AG08395 (cell line): ENCODE measurements at places on chromosomes 5 and 9.

- peak; percentile 73 for DNase-seq
Measured at GRCh38 chr9:110192531-110193261, 15.3 kb downstream of the C9orf152 start.

DNA sequence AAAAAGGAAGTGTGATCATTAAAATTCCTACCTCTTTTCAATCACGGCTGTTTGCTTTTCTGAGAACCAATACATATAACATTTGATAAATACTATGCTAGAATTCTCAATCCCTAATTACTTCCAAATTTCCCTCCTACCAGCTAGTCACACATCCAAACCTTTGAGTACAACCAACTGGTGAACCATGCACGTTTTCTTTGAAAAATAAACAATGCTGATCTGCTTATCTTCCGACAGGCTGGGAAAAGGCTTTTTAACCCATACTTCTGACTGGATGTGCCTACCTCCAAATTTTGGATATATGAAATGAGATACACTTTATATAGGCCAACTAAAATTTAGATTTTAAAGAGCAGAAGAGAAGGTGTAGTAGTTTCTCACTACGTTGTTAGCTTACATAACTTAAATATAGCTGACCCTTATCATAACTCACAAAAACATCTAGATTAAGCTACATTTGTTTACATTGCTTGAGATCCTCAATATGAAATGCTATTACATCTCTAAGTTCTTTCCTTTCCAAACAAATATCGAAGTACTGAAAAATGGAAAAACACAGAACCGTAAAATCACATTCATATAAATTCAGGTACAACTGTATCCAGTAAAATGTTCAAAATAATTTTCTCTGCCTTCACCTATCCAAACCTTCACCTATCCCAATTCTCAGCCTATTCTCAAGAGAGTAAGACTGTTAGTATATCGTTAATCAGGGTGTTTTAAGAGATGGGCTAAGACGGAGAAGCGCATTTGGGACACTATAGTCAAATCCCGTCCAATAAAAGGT lies 2.1 kb downstream of the NR3C1 start:
- DNase-seq, result no peak

DNA sequence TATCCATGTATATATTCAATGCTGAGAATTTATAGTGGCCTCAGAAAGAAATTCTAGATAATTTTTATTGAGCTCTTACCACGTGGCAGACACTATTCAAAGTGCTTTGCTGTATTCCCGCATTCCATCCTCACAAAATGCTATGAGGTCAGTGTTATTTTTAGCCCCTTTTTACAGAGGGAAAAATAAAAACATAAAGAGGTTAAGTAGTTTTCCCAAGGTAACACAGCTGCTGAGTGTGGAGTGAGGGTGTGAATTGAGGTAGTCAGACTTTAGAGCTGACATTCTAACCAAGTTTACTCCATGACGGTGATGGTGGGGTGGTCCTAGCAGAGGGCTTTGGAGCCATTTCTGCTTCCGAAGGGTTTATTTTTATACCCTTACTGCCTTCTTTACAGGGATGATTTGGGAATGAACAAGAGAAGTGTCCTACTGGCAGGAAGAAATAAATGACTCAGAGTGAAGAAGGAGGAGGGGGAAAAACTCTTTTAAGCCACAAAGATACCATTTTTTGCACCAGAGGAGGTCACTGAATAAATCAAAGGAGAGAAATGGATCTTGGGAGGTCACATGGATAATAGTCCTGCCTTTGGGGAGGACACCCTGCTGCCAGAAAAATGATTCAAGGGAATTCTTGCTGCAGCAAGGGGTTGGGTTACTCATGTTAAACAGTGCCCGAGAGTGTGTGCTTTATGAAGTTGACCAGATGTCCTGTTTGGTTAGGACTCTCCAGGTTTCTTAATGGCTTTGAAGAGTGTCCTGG lies 76.1 kb downstream of the HMHB1 start:
- DNase-seq, result peak; percentile 79

DNA sequence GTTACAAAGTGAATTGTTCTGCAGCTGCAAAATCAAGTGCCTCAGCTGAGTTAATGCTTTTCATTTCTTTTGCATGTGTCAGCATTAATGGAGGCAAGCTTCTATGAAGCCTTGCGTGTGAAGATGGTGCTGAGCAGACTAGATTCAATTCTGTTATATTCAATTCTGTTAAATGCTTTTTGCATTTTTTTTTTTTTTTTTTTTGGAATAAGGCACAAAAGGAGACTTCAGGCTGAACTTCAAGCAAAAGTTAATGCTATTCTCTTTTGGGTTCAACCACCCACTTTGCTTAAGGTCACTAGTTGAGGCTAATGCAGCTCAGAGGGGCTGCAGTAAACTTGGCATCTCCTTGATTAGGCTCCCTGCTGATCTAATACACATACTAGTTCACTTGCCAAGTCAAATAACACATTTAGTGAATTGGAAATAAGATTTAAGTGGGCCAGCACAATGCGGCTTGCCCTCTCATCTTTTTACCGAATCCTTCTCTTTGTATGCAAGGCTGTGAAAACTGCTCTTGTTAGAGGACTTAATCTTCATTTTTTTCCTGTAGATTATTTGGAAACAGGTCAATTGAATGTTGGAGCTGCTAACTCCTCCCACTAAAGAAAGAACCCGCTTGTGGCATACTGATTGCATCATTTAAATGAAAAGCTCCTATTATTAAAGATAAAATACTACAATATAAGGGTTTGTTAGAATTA lies 1020.2 kb downstream of the NR2F1-AS1 start:
- peak; percentile 73 for DNase-seq

GRCh38 chr9:114538241-114538640 lies 33.0 kb upstream of the WHRN start:
- no peak for DNase-seq

GRCh38 chr9:21672761-21673160 lies 129.7 kb upstream of the MTAP start:
- DNase-seq, result peak; percentile 25

GRCh38 chr5:171137768-171138525 lies 171.1 kb upstream of the TLX3 start:
- no peak for DNase-seq

DNA sequence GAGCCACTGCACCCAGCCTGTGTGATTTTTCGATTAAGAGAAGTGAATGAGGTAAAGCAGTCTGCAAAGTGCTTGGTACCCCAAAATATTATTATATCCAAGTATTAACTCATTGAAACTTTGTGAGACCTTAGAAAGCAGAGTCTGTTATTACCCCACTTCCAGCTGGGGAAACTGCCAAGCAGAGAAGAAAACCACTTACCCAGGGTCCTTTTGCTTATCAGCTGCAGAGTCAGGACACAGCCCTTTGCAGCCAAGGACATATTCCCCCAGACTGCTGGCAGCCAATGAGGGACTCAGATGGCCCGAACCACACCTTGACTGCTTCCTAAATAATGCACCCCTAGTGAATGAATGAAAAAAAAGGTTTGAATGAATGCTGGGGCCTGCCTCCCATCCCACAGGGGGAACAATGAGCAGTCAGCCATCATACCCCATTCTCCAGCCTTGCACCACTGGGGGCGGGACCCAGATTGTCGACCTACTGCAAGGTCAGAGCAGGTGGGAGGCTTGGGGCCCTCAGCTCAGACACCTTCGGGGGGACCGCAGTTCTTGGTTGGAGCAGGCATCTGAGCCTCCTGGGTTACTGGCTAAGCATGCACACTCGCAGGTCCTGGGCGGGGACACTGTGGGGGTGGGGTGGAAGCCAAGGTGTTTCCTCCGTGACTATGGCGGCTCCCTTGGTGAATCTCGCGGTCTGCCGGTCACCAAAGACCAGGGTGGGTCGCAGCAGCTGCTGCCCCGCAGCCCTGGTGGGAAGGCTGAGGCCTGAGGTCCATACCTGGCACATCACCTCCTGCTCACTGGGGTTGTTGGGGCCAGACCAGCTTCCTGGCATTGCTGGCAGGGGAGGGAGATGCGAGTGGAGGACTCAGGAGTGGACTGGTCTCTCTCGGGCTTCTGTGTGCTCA lies 29.7 kb downstream of the PRRT1B start:
- no peak for DNase-seq

- DNase-seq, result no peak
Measured at GRCh38 chr5:51685419-51685818, 302.2 kb downstream of the ISL1 start.

DNA sequence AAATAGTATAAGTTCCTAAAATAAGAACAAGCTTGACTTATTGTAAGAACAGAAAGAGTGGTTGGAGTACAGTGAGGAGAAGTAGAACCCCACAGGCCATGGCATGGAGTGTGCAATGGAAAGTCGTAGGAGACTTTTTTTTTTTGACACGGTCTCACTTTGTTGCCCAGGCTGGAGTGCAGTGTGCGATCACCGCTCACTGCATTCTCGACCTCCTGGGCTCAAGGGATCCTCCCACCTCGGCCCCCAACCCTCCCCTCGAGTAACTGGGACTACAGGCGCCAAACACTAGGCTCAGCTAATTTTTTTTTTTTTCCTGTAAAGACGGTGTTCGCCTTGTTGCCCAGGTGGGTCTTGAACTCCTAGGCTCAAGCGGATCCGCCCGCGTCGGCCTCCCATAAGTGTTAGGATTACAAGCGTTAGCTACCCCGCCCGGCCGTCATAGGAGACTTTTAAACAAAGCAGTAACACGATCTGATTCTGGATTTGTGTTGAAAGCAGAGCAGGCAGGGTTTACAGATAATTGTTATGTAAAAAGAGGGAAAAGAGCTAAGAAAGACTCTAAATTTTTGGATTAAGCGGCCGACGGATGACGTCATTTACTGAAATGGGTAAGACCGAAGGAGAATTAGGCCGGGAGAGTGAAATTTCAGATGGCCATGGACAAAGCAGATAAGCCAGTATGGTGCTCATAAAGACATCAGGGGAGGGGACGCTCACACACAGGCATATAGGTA lies 752 bp downstream of the TSTD2 start:
- peak; percentile 49 for DNase-seq

- DNase-seq, result no peak
Measured at GRCh38 chr9:114532561-114533237, 27.4 kb upstream of the WHRN start.

DNA sequence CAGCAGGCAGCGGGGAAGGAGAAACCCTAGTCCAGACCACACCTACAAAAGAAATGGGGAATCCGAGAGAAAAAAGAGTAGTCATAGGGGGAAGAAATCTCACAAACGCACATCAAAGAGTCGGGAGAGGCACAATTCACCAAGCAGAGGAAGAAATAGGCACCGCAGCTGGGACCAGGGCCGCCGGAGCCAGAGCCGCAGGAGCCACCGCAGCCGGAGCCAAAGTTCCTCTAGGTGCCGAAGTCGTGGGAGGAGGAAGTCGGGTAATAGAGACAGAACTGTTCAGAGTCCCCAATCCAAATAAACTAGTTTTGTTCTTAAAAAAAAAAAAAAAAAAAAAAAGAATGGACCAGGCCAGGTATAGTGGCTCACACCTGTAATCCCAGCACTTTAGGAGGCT lies 29.3 kb downstream of the REEP5 start:
- DNase-seq, result no peak

GRCh38 chr5:77906806-77907205 lies 130.7 kb upstream of the TBCA start:
- peak; percentile 26 for DNase-seq

GRCh38 chr5:146848133-146848532 lies 30.4 kb downstream of the PPP2R2B start:
- no peak for DNase-seq

DNA sequence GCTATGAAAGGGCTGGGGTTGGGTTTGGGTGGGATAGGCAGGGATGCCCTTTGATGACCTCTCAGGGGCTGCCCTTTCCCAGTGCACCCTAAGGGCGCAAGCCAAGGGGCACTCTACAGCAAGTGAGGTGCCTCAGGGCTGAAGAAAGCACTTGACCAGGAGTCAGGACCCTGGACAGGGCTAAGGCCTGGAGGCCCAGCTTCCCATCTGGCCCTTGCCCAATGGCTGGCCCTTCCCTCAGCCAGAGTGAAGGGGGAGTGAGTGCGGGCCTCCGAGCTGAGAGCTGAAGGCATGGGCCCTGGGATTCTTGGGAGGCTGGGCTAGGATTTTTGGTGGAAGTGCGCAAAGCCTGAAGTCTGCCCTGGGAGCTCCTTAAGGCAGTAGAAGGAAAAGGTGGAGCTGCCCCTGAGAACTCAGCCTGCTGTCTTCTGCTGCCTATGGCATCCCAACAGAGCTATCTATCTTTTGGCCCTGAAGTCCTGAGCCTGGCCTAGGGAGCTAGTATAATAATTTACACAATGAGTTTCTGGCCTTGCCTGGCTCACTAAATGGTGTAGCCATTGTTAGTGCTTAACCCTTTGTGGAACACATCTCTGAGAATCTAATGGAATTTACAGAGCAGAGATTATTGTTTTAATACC lies 16.4 kb downstream of the JADE2 start:
- peak; percentile 32 for DNase-seq

- DNase-seq, result no peak
Measured at GRCh38 chr5:83922699-83923098, 202.0 kb upstream of the HAPLN1 start.

- DNase-seq, result no peak
Measured at GRCh38 chr9:85528142-85528541, 213.6 kb downstream of the AGTPBP1 start.

DNA sequence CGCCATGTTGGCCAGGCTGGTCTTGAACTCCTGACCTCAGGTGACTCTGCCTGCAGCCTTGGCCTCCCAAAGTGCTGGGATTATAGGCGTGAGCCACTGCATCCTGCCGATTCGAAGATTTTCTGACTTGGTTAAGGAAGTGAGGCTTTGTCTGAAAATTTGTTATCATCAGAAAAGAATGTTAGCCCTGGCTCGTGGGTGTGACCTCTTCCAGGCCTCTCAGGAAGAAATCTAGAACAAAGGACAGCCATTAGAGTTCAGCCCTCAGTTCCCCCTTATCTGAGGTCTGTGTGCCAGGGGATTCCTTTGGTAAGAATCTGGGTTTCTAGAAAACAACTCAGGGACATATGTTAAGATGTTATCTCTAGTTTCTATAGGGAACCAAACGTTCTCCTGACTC lies 6.2 kb downstream of the OR2S2 start:
- DNase-seq, result peak; percentile 48

DNA sequence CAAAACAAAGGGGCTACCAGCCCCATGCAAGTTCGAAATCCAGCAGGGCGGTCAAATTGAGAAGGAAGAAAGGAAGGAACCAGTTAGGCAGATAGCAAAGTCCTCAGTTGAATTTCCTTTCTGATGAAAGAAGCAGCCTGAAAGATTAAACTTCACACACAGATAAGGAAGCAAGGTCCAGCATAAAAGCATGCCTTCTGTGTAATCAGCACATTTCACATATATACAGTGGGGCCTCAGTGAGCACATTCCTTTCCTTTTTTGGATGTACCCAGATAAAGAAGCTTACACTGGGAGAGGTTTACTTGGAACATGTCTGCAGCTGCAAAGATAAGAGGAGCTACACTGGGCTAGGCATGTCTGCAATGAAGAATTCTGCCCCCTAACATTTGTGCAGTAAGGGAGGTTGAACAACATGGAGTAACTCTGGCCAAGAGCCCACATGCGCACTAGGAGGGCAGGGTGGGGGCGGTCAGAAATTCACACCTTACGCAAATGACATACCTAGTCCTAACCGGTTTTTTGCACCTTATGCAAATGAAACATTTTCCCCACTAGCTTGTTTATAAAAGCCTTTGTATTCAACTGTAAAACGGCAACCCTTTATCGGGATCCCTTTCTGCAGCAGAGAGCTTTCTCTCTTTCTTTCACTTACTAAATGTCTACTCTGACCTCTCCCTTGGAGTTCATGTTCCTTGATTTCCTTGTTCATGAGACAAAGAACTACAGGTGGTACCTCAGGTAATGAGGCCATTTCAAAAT lies 149.7 kb upstream of the FBXL17 start:
- DNase-seq, result no peak

- peak; percentile 47 for DNase-seq
Measured at GRCh38 chr5:73229271-73229670, 56.3 kb downstream of the TMEM174 start.

GRCh38 chr5:170445936-170446335 lies 56.8 kb upstream of the KCNMB1 start:
- DNase-seq, result no peak

- DNase-seq, result peak; percentile 85
Measured at GRCh38 chr5:149485655-149486615, 65.3 kb downstream of the CSNK1A1 start.
